ENCODE measurements at places on chromosomes 11 and 22.

GRCh38 chr22:23458663-23459541 lies 121.2 kb downstream of the IGLL1 start:
- no peak for DNase-seq

- DNase-seq = no peak
Measured at GRCh38 chr11:13929395-13929891, 33.1 kb upstream of the SPON1 start.

GRCh38 chr11:105937331-105937730 lies 84.7 kb downstream of the MSANTD4 start:
- no peak for DNase-seq

DNA sequence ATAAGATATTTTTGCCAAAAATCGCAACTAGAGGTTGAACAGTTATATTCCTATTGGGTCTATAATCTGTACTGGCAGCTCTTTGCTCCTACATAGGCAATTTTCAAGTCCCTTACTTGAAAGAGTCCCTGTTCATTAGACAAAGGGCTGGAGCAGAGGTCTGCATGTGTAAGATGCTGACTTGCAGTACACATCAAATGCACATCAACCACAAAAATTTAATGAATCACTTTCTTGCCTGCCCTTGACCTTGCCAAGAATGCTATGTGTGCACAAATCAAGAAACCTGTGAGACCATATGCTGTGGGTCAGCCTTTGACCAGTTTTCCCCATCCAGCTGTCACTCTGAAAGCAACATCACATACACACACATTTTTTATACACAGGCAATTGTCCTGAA lies 661.5 kb downstream of the LRRC4C start:
- no peak for DNase-seq

DNA sequence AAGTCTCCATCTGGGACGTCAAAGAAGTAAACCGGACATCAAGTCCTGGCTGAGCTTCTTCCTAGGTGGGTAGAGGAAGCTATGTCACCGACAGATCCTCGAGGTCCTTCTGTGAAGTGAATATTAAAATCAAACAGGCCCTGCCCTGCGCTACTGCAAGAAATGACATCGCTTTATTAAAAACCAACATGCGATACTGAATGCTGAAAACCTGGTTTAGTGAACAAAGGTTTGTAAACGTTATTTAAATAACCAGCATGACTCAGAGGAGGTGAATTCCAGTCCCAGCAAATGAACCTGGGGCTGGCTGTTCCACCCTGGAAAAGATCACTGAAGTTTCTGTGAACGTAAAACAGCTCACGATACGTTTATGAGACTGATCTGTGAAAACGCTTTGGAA lies 645 bp downstream of the RTCB start:
- no peak for DNase-seq

GRCh38 chr11:59607703-59608454 lies 7.7 kb downstream of the OSBP start:
- DNase-seq = no peak

- DNase-seq = no peak
Measured at GRCh38 chr11:104967534-104968354, 630 bp downstream of the CASP4 start.

- no peak for DNase-seq
Measured at GRCh38 chr11:70326365-70326811, 55.9 kb downstream of the PPFIA1 start.

DNA sequence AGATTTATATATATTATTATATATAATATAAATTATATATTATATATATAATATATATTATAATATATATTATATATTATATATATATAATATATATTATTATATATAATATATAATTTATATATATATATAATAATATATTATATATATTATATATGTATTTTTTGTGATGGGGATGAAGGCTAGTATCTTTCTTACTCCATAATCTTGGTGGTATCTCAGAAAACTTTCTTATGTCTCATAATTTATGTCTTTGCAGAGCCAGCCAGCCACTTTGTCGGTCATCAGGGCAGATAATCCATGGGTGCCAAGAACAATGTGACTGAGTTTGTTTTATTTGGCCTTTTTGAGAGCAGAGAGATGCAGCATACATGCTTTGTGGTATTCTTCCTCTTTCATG lies at the start of gene OR4S1:
Gene OR4S1, plus strand, starts transcription at position 301 of the 400 bp plus-strand sequence. Its CDS starts 0 bp downstream, at position 301.
- no peak for DNase-seq

Data from Right ventricle myocardium superior (tissue), 1 donor.